ENCODE measurements at places on chromosomes 4 and X.

DNA sequence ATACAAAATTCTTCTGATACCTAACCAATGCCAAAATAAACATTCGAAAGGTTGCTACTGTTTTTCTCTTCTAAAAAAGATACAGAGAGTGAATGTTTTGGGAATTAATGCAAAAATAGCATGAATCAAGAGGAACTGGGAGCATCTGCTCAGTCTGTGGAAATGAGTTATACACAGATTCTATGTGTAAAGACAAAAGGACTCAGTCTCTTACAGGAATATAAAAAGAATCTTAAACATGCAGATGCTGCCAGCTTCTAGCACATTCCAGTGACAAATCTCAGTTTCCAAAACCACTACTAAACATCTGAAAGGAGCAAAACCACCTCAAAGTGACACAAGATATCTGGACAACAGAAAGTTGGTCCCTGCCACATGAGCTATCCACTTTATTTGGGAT, 55.0 kb downstream of the PAPSS1 start:
- DNase-seq, result no peak

DNA sequence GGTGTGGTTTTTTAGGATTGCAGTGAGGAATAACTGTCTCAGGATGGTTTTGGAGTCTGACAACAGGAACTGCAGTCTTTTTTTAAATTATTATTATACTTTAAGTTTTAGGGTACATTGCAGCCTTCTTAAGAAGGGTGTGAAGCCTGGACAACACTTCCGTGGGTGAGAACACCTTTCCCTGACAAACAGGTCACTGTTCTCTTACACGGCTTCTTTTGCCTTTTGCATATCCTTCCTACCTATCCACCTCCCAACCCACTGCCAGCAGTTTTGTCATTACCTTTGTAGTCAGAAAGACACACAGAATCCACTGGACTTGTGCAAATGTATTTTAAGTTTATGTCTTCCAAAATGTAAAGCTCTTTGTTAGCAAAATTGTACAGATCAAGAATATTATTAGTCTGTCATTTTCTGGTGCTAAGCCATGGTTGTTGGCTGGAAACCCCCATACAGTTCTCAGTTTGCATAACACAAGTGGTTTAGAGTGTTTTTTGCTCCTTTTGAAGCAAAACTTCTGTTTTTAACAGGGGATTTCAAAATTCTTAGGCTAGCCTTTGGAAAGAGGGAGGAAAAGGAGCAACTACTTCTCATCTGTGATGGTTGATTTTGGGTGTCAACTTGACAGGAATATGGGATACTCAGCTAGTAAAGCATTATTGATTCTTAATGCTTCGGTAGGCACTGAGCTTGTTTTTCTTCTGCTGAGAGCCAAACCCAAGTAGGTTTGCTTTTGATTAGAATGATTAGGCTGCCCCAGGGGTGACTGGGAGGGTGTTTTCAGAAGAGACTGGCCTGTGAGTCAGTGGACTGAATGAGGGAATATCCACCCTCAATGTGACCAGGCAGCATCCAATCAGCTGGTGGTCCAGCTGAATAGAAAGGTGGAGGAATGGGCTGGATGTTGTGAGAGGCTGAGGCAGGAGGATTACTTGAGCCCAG, 29.4 kb upstream of the KLHL2 start:
- no peak for DNase-seq

GRCh38 chr4:134777606-134778005, 576.0 kb upstream of the PABPC4L start:
- no peak for DNase-seq

DNA sequence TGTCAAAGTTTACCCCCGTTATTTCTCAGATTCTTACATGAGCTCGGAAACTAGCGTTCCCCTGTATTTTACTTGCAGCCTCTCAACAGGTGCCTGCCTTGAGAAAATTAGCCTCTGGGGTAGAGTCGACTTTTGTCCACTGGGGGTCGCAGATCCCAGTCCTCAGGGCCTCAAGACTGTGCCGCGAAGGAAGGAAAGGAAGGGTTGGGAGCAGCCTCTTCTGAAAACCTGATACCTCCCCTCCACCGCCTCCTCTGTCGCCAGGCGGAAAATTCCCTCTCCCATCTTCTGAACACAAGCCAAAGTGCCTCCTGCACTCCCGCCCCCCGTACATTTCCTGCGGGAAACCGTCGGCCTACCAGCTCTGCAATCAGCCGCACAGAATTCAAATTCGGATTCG, 44.4 kb upstream of the TMSB15B start:
- DNase-seq, result no peak

- DNase-seq, result no peak
Measured at GRCh38 chr4:188106454-188106853, 2.9 kb downstream of the TRIML2 start.

DNA sequence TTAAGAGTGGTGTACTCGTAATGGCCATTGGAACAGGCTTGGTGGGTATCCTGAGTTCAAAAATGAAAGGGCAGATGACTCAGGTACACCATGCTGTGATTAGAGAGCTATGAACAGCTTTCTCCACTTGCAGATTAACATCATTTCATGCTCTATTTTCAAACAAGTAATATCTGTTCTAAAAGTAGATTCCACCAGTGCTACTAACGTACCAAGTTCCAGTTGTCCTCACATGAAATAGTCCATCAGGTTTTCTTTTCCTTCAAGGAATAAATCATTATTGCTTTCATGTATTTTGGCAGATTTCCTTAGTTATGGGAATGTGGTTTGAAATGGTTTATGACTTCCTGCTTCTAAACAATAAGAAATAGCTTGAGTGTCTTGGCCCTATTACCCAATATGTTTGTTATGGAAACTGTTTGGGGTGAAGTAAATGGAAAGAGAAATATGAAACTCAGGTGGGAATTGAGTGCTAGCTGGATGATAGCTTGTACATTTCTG, 49.9 kb downstream of the PCDH7 start:
- no peak for DNase-seq

Data from HFF-Myc (cell line).